ENCODE measurements at places on chromosomes 2 and 18.

DNA sequence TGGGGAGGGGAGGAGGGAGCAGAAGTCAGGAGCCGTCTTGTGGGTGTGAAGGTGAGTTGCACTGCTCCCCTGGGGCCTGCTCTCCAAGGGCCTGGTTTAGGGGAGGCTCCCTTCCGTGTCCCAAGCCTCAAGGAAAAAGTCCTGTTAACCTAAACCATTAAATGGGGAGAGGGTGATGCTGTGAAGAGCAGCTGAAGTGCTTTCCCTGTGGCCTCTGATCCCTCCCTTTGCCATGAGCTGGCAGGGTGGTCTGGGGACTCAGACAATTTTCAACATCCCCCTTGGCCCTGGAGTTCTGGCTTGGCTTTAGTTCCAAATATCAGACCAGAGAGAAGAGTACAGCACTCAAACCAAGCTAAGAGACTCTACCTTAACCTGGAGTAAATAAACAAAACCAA, 692 bp upstream of the POMC start:
- DNase-seq: no peak

DNA sequence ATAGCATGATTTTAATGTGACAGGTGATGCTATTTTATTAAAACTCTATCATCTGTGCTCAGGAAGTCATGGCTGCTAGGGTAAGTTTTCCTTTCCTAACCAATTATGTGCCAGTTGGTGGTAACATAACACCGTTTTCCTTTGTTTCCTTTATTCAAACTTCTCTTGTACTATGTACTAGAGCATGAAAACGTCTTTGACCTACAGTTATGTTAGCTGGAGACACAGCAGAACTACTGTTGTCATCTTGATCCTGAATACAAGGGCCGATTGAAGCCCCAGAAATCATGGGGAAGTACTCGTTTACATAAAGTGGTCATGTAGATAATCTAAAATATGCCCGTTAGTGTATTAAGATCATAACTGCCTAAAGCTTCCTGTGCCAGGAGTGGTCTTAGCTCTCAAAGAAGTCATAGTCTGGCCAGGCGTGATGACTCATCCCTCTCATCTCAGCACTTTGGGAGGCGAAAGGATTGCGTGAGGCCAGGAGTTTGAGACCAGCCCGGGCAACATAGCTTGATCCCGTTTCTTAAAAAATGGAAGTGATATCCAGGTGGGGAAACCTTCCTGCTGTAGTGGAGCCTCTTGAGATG, 20.5 kb downstream of the NEDD4L start:
- DNase-seq: no peak

DNA sequence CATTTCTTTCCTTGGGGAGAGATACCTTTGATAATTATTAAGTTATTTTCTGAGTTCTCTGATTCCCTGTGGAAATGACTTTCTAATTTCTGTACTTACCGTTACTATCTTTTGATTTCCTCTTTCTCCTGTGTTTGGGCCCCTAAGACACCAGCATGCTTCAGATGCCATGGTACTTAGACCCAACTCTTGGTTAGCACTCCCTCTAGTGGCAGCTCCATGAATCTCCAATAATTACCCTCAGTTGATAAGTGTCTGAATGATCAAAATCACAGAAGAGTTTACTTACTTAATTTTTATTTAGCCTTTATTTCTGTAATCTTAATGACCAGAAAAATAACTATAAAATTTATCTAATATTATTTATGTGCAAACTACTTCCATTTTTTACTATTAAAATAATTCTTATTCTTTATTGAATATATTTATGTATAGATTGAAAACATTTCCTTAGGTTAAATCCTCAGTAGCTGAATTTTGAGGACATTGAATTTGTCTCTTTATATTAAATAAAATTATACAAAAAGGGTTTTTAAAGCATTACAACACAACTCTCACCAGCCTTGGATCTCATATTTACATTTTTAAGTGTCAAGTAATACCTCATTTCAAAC, 300.4 kb downstream of the KCNS3 start:
- DNase-seq: no peak

DNA sequence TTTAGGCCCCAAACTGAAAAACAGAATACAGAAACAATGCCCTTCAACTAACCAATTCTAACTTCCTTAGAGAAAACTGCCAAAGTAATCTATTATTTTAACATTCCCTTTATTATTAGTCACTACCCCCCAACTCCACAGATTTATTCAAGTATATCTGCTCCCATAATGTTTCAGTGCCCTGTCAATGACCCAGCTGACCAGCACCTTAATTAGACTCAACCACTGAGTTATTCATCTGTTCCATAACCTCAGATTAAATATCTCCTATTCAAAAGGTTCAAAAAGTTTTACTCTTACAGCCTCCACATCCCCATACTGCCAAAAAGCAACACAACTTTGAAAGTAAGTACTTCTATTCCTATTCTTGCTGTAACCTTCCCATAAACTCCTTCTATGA, 202.4 kb downstream of the EXOC6B start:
- DNase-seq: no peak

DNA sequence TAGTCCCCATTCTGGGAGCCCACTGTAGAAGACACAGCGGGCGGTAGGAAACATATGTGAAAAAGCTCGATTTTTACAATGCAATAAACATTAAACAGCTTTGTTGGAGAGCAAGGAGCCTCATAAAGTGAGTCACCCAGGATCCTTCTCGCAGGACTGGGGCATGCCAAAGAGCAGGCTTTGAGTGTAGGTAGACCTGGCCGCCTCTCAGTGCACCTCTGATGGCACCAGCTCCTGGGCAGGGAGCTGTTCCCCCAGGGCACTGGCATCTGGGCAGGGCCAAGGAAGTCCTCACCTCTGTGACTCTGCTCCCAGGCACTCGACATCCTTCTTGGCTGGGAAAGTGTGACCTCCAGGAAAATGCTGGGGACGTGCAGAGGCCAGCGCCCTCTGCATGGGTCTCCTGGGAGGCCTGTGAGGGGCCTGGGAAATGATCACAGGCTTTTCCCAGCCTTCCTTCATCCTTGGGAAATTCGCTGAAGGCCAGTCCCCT, 94.2 kb downstream of the POLR1A start:
- no peak for DNase-seq

- no peak for DNase-seq
Measured at GRCh38 chr2:28391564-28392296, 928 bp upstream of the FOSL2 start.

- no peak for DNase-seq
Measured at GRCh38 chr2:236366397-236366796, 102.2 kb upstream of the ASB18 start.

DNA sequence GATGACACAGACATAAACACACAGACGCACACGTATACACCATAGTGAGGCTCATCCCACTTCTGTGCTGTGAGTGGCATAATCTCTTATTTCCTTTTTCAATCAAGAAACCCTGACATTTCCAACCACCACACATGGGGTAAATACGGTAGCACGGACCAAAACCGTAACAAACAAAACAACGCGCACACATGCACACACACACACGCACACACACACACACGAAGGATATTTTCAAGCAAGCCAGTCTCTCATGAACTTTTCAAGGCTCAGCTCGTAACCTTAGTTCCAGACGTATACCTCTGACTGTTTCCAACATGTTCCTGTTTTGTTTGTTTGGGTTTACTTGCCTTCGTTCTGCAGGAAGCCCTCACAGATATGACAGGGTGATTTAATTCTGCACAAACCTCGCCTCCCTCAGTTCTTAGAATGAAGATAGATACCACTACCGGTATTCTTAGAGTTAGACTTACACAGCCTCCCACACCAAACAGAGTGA, 119.8 kb downstream of the BCL2 start:
- DNase-seq: no peak

- DNase-seq: no peak
Measured at GRCh38 chr18:58544616-58545337, 84.1 kb downstream of the ALPK2 start.

GRCh38 chr2:11267931-11268330, 76.5 kb downstream of the ROCK2 start:
- no peak for DNase-seq

DNA sequence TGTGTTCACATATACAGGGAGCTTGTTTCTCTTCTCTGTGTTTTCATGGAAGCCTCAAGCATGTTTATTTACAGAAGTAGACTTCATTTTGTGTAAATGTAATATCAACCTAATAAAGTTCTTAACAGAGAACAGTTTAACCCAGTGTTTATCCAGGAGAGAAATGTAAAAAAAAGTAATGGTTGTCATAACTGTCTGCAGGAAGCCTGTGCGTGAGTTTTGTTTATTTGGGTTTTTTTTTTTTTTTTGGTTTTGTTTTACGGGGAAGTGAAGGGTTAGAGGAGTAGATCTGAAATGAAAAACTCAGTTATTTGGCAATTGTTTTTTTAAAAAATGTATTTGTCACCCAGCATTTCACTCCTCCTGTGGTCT, 124.7 kb downstream of the RAPGEF4 start:
- DNase-seq: no peak

- DNase-seq: no peak
Measured at GRCh38 chr2:140791802-140792201, 1339.0 kb downstream of the LRP1B start.

DNA sequence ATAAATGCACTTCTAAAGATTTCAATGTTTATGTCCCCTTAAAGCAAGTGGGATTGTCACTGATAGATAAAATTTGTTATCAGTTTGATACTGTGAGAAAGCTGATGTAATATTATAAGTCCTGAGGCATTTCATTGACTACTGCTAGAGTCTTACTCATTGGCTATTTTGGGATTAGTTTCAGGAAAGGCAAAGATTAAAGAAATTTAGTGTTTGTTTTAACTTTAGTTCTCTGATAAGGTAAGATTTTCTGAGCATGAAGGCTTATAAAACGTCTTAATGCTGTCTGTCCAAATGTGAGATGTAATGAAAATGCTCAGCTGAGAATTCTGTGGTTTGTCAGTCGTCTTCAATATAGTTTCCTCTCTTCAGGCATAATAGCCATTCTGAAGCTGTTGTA, 886.4 kb upstream of the CDH2 start:
- no peak for DNase-seq

DNA sequence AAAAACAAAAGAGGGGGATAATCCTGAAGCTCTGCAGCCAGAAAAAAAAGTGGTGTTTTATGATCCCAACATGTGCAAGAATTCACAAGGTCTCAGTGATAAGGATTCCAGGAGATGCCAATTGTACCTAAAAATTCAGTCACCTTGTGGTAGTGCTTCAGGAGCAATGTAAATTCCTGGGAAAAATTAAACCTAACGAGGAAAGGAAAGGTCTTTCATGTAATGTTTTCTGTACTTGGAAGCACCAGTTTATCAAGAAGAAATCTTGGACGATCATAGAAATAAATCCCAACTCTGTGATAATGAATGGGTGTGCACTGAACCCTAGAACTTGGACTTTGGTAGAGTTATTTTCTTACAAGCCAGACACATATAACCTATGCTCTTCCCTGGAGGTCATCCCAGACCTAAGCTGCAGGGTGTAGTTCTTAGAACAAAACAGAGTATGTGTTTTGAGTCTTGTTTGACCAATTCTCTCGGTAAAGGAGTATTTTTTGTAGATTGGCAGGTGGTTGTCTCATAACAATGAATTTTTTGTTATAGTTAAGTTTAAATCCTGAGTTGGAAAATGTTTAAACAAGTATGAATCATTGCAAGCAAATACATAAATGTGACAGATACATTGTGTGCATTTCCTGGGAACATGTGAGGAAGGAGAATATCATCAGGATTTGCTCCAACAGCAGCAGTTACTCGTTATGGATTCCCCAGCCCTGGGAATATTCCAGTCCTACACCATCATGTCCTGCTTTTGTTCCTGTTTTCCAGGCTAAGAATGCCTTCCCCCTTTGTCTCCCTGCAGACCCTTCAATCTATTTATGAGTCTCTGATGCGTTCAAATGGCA, 224.6 kb downstream of the NAPG start:
- DNase-seq: no peak

- DNase-seq: no peak
Measured at GRCh38 chr2:159753797-159754196, 41.5 kb downstream of the MARCHF7 start.

- DNase-seq: no peak
Measured at GRCh38 chr2:153595939-153596338, 117.4 kb upstream of the RPRM start.

GRCh38 chr18:74604774-74605173, 7.1 kb downstream of the ZNF407 start:
- DNase-seq: no peak

- DNase-seq: no peak
Measured at GRCh38 chr2:119549241-119549640, 5.0 kb downstream of the CFAP221 start.

GRCh38 chr2:186205254-186205911, 280.7 kb upstream of the ZC3H15 start:
- DNase-seq: no peak

DNA sequence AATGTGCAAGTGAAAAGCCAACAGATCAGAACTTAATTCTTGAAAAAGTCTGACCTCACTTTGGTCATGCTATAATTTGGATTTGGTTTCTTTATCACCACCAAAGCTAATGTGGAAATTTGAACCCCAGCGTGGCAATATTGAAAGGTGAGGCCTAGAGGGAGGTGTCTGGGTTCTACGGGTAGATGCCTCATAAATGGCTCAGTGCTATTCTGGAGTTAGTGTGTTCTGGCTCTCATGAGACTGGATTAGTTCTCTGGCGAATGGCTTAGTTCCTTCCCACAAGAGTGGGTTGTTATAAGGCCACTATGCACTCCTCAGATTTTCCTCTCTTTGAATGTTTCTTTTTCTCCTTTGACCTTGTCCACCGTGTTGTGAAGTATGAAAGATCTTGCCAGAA, 22.3 kb downstream of the ORC4 start:
- no peak for DNase-seq

- no peak for DNase-seq
Measured at GRCh38 chr2:69547984-69548715, 95.4 kb downstream of the AAK1 start.

DNA sequence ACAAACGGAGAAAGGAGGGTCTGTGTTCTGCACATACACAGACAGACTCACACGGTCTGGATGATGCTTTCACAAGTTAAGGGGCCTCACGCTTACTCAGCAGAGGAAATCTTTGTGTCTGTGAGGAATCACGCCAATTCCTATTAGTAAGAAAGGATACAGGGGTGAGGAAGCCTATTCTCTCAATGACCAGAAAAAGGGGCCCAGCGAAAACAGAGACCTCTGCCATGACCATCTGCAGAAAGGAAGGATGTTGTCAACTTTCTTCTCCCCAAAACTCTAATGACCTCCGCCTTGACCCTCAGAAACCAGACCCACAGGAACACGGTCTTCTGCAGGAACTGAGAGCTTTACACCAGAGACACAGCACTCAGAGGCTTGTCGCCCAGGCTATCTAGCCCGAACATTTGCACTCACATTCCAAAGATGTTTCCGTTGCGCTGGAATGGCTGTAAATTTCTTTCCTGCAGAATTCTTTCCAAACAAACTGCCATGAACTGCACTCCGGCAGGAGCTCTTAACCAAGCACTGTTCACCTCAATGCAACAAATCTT, 186.3 kb downstream of the TCF4 start:
- DNase-seq: no peak

GRCh38 chr2:62760026-62760425, 54.5 kb downstream of the EHBP1 start:
- no peak for DNase-seq

GRCh38 chr18:8681196-8681595, 24.2 kb upstream of the MTCL1 start:
- DNase-seq: no peak

GRCh38 chr18:49690312-49690711, 123.0 kb downstream of the ACAA2 start:
- DNase-seq: no peak

Data from stimulated activated CD4-positive, alpha-beta T cell treated with anti-CD3 and anti-CD28 coated beads, Interleukin-1b, Interleukin-23, amount 100 ng/mL, for 1 hour (primary cell).